A549 treated with CpdA at 1 μM for 4 hours (cell line): ENCODE measurements at places on chromosomes 12 and 14. TPM values are rescaled to one million over a fixed set of nuclear protein-coding genes. Genes with fewer than 3 reads are reported as not detected.

ENTPD5 gene
- total RNA-seq, result 5.6 to 7.3 TPM (median 6.1 TPM) in 5 replicates

FAM234B gene
- total RNA-seq, result 3.6 to 4.4 TPM (median 4.1 TPM) in 5 replicates

STAC3 gene
- 0.20 to 0.64 TPM (median 0.53 TPM) in 5 replicates for total RNA-seq

NANOG gene
- not detected in 5 replicates for total RNA-seq

NAA25 gene
- 18.5 to 24.5 TPM (median 22.8 TPM) in 5 replicates for total RNA-seq

GLIPR1 gene
- total RNA-seq, result 23.2 to 33.8 TPM (median 30.2 TPM) in 5 replicates

COX8C gene
- not detected in 5 replicates for total RNA-seq

ESYT1 gene
- total RNA-seq, result 62.8 to 69.8 TPM (median 63.7 TPM) in 5 replicates
